ENCODE measurements at places on chromosomes 3 and 15.

DNA sequence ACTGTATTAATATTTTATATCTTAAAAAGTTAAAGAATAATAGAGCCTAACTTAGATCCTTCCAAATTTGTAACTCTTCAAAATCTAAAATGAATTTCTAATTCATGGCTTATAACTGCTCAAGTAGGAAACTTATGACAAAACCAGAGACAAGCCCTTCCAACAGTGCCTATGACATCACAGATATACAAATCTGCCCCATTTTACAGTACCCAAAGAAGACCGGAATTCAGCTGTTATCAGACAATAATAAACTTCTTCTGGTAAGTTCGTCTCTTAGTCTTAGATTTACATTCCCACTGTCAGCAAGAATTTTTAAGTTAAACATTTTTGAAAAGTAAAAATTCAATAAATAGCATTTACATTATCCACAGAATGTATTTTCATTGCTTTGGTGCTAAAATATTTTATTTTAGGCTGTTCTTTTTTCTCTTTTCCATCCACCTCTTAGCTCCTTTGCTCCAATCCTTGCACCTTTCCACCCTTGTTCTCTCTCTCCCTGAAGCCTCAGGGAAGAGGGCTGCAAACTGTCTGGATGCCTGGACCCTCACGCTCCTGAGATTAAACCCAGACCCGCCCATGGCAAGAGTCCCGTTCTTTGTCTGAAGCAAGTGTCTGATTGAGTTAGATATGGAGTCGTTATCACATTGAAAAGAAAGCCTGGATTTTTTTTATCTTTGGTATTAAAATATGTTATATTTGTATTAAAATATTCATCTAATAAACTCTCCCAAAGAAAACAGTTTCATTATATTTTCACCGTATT is 312.7 kb downstream of the ZBTB20 start:
- DNase-seq: no peak

GRCh38 chr15:64507845-64508244 is 47.5 kb downstream of the ZNF609 start:
- no peak for DNase-seq

DNA sequence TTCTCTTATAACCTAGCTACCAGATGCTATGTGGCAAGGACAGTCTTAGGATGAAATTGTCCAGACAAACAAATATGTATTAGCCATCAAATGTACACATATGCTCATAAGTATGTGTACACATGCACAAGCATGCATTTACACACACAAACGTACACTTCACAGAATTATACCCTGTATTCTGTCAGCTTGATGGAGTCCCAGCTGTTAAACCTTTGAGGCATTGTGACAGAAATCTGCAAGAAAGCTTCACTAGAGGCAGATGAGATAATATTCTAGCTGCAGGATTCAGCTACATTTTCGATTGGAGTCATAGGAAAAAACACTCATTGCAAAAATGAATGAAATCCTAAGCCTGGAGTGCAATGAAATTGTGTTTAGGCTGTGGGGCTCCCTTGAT is 110.6 kb downstream of the CHL1 start:
- no peak for DNase-seq

GRCh38 chr3:45544717-45545296 is 49.7 kb upstream of the LIMD1 start:
- no peak for DNase-seq

GRCh38 chr3:150511122-150511821 is 35.0 kb downstream of the SERP1 start:
- DNase-seq: no peak
